Epithelial cell of esophagus (primary cell): ENCODE measurements at places on chromosomes 5 and 9.
A peak's percentile ranks its signal among the peaks of the same experiment; 100 is the strongest.

- DNase-seq: peak; percentile 56
Measured at GRCh38 chr5:176927562-176927961, 28.4 kb upstream of the HK3 start.

- peak; percentile 49 for DNase-seq
Measured at GRCh38 chr5:137778772-137779564, 24.8 kb upstream of the HNRNPA0 start.

GRCh38 chr5:179747811-179748210, 15.2 kb downstream of the MAML1 start:
- no peak for DNase-seq

DNA sequence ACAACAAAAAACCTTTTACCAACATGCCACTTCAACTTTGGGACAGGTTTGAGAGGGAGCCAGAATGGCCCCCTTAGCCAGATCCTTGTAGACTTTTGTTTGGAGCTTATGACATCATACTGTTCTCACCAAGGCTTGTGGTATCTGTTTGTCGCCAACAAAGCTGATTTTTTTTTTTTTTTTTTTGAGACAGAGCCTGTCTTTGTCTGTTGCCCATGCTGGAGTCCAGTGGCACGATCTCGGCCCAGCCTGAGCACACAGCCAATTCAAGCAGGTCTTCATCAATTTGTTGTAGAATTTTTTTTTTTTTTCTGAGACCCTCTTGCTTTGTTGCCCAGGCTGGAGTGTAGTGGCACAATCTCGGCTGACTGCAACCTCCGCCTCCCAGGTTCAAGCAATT, 26.4 kb upstream of the NTNG2 start:
- DNase-seq: no peak

GRCh38 chr9:96719921-96720320, 58.0 kb downstream of the ZNF510 start:
- peak; percentile 70 for DNase-seq

DNA sequence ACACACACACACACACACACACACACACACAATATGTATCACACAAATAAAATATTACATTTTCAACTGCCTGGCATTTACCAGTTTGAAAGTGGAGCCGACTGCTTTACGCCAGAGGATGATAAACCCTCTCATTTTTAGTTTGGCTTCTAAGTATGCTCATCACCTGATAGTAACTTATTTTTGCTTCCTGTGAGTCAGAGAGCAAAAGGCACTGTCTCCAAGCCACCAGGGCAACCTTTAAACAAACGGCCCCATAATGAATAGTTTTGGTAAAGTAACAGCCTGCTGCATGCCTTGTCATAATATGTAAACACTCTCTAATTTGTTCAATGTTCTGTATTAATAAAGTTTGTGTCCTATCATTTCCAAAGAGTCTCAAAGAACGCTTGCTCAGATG, 26.9 kb downstream of the KLF4 start:
- no peak for DNase-seq

GRCh38 chr5:58455480-58455879, 4.4 kb downstream of the PLK2 start:
- DNase-seq: no peak

DNA sequence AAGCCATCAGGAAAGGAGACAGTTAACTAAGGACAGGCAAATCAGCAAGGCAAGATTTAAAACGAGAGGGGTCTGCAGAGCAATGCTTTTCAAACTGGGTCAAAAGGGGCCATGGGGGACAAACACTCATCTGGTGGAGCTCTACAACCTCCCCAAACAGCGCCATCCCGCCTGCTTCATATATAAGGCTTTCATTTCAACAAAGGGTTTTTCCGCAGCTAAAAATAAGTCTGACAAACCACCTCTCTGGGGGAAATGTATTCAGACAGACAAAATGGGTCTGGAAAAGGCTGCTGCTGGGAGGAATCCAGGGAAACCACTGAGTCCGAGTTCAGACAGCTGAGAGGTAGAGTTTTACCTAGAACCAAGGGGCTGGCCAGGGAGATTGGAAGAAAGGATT, 8.3 kb upstream of the SEPTIN8 start:
- DNase-seq: no peak

DNA sequence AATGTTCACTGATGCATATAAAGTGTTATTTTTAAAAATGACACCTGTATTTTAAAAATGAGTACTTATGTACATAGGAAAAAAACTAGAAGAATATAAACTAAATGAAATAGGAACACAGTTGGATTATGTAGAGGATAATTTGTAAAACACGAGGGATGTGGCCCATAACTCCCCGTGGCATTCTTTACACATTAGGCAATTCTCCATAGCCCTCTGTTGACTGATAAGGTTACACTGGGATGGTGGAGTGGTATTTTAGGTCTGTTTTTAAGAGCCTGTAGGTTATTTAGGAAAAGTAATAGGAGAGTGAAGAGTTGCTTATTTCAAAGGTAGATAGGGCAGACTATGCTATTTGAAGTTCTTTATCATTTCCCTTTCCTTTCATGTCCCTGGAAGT, 1.8 kb downstream of the CAVIN4 start:
- no peak for DNase-seq

DNA sequence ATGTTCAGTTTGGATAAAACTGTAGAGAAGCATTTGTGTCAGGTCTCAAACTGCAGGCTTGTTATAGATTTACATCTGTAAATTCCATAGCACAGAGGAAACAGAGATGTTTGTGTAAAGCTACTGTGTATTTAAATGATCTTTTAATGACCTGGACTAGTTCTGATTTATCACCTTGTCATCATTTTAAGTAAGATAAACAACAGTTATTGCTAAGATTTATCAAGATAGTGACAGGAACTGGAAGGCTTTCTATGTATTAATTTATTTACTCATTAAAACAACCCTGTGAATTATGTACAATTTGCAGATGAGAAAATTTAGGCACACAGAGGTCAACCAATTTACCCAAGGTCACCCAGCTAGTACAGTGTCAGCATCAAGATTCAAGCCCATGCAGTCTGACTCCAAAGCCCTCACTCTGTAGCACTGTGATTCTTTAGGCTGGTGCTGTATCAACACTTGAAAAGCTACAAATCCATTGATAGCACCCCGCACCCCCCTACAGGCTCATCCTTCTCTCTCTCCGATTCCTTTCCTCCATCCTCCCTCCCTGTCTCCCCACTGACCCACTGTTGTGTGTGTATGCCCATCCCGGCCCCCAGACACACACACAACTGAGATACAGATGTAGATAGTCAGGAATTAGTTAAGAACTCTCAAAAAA, 184.5 kb downstream of the FBN2 start:
- no peak for DNase-seq

DNA sequence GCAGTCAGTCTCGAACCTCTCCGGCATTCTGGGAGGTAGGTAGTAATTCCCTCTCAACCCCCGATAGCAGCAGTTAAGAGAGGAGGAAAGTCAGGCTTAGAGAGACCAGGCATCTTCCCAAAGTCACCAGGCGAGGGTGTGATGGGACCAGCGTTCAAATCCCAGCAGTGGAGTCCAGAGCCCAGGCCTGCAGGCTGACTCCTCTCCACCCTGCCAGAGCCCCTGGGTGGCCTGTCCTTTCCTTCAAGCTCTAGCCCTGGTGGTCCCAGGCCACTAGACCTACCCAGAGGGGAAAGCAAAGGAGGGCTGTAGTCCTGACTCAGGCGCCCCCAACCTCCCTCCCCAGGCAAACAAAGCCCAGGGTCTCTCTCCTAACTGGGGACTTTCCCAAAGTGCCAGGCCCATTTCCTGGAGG, 4.2 kb upstream of the NR5A1 start:
- DNase-seq: no peak

DNA sequence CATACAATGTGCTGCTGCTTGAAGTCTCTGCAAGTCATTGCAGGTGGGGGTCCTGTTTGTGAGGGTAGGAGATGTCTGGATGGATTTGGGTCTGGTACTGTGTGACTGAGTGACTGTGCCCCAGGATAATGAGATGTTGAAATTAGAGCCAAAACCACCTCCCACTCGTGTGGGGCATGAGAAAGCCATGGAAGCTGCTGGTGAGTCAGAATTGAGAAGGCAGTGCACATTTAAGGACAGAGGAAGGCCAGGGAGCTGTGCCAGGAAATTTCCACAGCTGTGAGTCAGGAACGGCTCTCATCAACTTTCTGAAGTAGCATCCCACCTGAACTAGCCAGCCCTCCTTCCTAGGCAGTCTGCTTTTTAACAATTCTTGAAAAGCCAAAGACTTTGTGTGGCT, 229.8 kb downstream of the DRD1 start:
- DNase-seq: peak; percentile 14
